Activated CD8-positive, alpha-beta memory T cell treated with anti-CD3 and anti-CD28 coated beads for 24 hours (primary cell): ENCODE measurements at places on chromosomes 12 and 14.

DNA sequence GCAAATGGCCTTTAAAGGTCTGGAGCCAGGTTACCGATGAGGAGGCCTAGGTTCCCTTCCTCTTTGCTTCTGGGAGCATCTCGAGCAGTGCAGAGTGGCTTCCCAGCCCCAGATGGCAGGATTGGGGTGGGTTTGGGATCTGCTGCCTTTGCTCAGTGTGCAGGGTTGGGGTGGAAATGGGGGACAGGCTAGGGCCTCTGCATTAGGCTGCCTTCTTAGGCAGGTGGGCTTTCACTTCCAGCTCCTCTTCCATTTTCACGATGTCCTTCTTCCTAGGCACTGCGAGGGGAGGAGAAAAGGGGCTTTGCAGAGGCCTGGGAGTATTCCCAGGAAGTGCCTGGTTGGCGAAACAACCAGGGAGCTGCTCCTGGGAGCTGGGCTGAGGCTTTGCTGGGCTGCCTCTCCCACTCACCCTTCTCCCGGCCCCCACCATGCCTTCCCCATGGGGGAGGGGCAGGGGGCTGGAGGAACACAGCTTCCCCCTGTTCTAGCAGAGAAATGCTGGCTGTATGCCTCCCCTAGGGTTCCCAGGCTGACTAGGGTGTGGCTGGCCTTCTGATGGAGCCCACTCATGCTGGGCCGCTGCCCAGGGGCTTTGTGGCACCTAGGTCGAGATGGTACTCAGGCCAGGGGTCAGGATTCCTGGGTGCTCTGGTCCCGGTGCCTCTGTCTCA is 2.4 kb downstream of the NR4A1 start:
- DNase-seq, result no peak

DNA sequence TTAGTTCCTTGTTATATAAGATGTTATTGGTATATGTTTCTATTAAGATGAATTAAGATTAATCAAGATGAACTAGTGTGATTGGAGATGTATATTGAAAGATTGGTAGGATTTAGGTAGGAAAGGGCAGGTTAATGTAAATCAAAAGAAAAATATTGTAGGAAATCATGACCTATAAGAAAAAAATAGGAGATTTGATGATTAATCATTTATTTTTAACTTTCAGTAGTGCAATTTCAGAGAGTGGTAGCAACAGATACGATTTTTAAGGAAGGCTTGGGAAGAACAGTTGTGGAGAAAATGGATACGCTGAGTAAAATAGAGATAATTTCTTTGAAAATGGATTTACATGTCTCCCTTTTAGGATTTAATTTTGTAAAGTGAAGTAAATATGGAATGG is 73.7 kb downstream of the MON2 start:
- no peak for DNase-seq

GRCh38 chr12:131239384-131240094 is 285.8 kb downstream of the ADGRD1 start:
- DNase-seq, result no peak

- DNase-seq, result no peak
Measured at GRCh38 chr14:98612434-98613200, 659.4 kb downstream of the BCL11B start.

GRCh38 chr12:126676434-126676833 is 1590.5 kb upstream of the TMEM132C start:
- DNase-seq, result no peak

DNA sequence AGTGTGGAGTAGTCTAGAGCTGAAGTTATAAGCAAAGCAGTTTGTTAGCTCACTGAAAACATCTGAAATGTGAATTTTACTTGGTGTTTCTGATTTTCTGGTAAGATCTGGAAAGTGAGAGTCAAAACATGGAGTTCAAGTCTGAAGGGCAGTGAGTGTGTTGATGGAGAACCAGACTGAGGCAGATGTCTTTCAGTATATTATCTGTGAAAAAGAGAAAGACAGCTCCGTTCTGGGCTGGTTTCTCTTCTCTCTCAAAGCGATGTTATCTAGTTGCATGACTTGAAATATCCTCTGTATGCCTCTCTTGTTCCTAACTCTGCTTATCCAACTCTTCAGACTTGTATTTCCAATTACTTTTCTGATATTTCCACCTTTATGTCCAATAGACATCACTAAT is 381.9 kb upstream of the RGS6 start:
- DNase-seq, result no peak

DNA sequence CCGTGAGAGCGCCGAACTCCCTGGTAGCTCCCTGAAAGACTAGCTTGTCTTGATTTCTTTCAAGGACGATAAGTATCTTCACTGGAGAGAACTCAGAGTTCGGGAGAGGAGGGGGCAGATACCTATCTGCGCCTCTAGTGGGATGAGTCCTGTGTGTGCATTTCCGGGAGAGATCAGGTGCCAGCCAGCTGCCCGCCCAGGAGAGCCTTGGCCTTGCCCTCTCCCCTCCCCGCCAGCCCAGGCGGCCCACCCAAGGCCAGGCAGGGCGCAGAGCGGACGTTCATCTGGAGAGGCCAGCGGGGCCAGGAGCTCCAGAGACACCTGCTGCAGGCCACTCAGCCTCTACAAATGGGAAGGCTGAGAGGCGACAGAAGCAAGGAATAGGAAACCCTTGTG is 1.0 kb downstream of the CD9 start:
- DNase-seq, result no peak

DNA sequence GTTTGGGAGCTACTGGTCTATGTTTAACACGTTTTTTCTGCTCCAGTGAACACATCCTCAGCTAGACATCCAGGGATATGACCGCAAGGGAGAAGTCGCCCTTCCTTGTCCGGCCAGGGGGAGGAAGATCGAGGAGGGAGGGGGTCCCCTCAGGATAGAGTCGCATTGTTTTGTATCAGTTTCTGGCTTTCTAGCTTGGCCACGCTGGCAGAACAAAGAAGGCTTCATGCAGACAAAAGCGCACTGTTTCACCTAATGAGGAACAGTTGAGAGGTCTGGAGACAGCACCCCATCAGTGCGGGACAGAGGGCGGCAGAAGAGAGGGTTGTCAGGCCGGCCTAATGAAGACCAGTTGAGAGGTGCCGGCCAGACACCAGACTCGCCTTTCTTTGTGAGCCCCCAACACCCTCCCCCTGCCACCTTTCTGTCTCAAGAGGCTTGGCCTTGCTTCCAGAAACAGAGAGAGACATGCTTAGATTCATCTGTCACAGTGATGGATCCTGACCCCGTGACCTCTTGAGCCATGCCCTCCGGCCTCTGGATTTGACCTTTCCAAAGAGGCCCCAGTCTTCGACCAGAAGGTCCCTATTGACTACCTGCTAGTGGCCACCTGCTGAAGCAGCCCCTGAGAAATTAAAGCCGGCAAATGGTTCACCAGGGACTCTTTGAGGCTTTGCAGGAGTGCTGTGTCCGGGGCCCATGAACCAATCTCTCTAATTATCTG is 254.7 kb upstream of the TBX3 start:
- DNase-seq, result no peak

- no peak for DNase-seq
Measured at GRCh38 chr14:21203470-21204166, 47.8 kb upstream of the OR5AU1 start.

GRCh38 chr14:23071921-23072539 is 14.7 kb upstream of the CDH24 start:
- DNase-seq, result peak; percentile 49

DNA sequence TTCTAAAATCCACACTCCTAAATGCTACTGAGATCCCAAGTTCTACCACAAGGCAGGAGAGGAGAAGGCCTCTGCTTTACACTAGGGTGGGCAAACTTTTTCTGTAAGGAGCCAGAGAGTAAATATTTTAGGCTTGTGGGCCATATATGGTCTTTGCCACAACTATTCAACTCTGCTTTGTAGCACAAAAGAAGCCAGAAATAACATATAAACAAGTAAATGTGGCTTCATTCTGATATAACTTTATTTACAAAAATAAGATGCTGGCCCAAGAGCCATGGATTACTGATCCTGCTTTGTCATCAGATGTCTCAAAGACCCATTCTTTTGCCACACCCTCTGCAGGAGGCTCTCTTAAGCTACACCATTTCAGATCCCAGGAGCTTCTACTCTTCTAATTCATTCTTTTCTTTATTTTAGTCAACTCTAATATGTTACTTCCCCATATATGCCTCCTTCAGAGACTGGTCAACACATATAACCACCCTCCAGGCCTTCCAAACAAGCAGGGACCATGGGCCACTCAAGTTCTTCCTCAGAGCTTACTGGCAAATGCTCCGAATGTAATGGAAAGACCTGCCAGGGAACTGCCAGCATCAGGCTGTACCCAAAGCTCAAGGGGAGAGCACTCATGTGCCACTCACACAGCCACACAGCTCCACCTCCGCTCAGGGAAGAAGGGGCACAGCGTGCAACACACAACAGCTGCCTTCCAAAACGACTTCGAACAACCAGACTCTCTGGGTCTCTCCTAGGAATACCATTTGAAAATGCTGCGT is 15.6 kb downstream of the APPL2 start:
- no peak for DNase-seq

DNA sequence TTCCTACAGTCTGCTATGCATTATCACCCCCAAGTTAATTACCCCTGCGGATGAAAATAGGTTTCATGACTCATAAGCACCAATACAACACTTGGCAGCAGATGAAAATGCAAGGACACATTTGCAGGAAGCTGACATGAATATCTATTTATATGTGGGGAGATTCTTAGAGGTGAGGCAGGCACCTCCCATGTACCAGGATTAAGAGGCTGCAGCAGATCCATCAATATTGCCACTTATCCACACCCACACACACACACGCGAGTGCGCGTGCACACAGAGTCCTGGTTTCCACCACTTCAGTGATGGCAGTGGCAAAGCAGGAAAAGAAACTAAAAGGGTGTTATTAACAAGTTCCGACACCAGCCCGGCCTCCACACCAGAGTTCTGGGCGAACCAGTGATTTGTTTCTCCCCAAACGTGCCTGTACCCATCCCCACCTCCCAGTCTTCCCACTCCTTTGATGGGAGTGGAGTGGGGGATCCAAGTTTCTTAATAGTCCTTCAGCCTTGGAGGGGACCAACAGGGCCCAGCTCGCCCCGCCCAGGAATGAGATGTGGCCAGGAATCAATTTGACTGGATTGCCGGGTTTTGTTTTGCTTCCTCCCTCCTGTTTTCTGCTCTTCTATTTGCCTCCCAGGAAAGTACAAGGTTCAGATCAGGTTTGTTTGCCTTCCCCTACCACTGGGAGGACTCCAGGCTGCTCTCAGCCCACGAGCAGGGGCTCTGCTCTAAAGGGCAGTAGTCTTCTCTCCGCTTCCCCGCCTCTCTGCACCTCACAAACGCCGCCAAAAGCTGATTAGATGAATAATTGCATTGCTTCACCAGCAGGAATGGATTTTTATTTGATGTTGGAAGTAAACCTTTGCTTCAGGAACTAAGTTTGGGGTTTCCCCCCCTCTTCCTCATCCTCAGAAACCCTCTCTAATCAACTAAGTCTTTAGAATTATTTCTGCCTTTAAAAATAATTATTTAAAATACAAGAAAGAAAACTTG is 5.2 kb downstream of the IRF2BPL start:
- DNase-seq, result peak; percentile 73

DNA sequence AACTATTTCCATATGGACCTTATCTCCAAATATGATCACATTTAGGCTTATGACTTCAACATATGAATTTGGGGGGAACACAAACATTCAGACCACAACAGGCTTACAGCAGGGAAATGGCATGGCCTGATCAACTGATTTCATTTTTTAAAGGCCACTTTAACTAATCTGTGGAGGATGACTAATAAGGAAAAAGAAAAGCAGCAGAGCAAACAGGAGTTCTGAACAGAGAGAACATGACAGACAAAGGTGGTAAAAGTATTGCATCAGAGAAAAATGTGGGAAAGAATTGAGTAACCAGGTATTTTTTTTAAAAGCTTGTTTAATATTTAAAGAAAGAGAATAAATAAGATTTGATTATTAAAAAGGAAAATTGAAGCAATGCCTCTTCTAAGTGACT is 366.1 kb upstream of the TMPO start:
- DNase-seq, result no peak

GRCh38 chr12:58633479-58633878 is 286.8 kb downstream of the LRIG3 start:
- no peak for DNase-seq

- DNase-seq, result no peak
Measured at GRCh38 chr14:34750670-34751069, 36.3 kb upstream of the CFL2 start.
